ENCODE measurements at places on chromosomes 1 and 21.

DNA sequence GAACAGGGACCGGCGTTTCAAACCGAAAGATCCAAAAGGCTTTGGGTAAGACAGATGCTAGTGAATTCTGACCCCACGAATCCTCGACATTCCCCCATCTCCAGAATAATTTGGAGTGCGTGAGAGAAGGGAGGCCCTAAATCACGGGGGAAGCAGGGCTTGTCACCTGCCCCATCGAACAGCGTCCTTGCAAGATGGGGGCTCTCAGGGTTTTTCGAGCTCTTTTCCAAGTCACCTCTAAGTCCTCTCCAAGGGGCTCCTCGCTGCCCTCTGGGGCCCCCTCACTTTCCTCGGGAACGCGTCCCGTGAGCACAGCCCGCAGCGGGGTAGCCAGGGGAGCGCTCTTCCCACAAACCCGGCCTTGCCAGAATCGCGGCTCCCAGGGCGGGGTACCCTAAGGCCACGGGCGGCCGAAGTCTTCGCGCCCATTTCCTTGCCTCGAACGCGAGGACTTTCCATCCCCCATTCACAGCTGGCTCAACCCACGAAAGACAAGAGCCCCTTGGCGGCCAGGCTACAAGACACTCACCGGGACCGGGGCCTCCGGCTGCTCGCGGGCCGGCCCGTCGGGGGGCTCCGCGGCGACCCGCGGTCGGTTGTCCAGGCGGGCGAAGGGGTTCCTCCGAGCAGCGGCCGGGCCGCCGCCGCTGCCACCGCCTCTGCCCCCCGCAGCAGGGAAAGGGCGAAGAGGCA is 546 bp downstream of the DONSON start:
- peak; percentile 28 for DNase-seq

DNA sequence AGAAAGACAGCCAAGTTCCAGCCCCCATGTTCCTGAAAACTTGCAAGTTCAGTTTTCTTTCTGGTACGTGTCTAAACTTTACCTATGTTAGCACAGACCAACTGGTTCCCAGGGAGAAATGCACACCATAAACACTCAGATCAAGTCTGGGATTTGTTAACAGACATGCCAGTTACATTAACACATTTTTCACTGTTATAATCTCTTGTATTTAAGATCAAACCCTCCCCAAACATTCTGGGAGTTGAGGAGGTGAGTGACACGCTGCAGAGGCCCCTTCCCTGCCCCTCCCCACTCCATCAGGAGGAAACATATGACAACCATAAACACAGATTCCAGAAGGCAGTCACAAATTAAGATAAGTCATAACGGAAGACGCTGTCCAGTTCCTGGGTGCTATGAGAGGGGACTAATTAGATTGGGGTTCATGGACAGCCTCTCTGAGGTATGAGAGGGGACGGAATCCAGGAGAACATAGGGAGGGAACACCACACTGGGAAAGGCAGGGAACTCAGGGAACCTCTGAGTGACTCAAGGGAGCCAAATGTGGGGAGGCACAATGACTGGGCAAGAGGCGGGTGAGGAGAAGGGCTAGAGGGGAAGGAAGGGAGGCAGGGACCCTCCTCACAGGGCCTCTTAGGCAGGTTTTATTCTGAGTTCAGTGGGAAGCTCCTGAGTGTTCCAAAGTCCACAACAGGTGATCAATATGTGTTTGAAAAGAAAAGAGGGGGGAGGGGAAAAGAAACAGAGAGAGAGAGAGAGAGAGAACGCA is 25.0 kb downstream of the DUSP10 start:
- DNase-seq, result no peak

DNA sequence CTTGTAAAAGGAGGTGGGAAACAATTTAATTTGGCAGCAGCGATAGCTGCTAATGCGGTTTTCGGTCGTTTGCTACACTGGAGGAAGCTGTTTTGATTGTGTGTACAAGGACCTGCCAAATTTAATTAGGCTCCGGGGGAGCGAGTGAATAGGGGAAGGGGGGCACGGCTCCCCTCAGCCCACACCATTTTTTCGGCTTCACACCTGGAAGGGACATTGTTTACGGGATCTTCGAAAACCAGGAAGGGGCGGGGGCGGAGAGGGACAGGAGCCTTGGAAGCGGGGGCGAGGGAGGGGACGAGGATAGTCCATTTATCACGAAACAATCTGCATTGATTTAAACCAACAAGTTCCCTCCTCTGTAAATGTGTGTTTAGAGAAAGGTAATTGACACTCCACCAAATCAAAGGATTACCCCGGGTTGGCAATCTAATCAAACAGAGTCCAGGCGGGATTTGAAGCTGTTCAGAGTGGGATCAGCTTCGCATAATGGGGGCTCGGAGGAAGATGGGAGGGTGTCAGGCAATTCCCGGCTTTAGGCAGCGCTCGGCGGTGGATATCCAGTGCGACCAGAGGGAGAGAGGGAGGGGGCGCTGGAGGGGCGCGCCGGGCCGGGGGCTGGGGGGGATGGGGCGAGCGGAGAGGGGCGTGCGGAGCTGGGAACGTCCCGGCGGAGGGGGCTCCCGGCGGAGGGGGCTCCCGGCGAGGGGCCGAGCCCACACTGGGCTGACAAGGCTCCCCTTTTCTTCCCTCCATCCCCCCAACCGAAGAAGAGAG is 9.8 kb downstream of the PAX7 start:
- no peak for DNase-seq

- DNase-seq, result no peak
These were observed 212.6 kb downstream of the BARHL2 start for GRCh38 chr1:90504509-90504908.

DNA sequence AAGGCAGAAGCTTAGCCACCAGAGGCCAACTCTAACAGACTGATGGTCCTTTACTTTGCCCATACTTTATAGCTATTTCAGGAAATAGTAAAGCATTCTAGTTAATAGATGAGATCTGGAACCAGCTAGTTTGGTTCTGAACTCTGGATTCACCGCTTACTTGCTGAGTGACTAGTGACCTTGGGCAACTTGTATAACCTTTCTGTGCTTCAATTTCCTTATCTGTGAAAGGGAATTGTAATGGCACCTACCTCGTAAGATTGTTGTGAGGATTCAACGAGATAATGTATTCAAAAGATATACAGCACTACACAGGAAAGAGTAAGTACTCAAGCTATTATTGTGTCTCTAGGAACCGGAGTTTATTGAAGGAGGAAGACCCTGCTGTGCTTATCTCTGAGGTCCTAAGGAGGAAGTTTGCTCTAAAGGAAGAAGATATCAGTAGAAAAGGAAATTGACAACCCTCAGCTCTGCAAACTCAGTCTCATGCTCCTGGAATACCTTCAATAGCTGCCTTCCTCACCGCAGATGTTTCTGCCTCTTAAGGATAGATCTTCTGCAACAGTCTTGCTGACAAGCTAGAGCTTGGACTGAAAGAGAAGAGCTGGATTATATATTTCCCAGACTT is 11.9 kb downstream of the MTFR1L start:
- DNase-seq, result no peak

DNA sequence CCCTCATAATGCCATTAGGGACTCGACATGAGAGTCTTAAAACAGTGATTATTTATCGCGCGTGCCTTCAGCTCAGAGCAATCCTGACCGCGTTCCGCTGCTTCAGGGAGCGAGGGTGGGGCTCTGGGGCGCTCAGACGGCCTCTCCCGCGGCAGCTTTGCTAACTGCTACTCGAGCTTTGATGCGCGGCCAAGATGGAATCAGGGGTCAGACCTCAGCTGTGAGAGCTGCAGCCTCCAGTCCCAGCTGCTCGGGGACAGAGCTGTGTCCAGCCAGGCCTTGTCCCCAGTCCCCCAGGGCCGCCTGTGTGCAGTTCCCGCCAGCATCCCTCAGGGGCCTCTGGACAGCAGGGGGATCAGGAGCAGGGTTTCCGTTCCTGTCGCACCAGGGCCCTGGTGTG is 104.6 kb upstream of the TTC34 start:
- no peak for DNase-seq

- DNase-seq, result no peak
These were observed 829 bp downstream of the PEA15 start for GRCh38 chr1:160206036-160206389.

DNA sequence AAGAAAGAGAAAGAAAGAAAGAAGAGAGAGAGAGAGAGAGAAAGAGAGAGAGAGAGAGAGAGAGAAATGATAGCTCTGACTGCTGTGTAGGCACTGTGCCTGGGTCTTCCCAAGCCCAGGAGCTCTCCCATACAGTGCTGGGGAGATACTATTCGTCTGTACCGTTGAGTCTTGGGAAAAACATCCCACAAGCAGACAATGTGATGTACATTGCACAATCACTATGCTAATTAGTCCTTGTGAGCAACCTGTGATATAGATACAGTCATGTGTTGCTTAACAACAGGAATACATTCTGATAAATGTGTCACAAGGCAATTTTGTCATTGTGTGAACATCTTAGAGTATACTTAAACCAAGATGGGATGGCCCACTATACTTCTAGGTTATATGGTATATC is 381.0 kb downstream of the HHAT start:
- DNase-seq, result no peak

DNA sequence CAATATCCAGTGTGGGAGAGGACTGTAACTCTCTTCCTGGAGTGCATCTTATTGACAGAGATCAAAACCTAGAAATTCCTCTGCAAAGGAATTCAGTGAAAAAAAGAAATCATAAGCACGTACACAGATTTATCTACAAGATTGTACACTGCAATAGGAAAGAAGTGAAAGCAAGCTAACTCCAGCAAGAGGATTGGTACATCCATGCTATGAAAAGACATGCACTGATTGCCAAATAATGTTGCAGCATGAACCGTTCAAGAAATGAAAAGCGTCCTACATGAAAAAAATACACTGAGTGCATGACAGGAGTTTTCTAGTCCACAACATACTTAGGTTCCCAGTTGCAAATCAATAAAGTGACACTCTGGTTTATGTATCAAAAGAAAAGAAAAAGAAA is 1.9 kb upstream of the MGST3 start:
- DNase-seq, result no peak

GRCh38 chr1:43711049-43711448 is 3.7 kb downstream of the ST3GAL3 start:
- no peak for DNase-seq

DNA sequence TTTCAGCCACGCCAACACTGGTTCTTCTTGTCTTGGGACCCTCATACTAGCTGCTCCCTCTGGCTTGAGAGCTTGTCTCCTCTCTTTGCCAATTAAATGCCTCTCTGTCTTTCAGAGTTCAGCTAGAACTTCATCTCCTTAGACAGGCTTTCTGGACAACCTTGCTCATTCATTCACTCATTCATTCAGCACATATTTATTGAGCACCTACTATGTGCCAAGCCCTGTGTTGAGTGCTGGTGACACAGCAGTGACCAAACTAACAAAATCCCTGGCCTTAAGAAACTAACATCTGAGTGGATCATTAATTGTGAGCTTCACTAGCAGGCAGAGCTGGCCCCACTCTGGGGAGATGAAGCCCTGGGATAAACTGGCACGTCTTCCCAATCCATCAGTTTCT is 24.9 kb upstream of the CASZ1 start:
- DNase-seq, result no peak

- no peak for DNase-seq
These were observed 31.6 kb downstream of the OSBPL9 start for GRCh38 chr1:51648180-51649109.

DNA sequence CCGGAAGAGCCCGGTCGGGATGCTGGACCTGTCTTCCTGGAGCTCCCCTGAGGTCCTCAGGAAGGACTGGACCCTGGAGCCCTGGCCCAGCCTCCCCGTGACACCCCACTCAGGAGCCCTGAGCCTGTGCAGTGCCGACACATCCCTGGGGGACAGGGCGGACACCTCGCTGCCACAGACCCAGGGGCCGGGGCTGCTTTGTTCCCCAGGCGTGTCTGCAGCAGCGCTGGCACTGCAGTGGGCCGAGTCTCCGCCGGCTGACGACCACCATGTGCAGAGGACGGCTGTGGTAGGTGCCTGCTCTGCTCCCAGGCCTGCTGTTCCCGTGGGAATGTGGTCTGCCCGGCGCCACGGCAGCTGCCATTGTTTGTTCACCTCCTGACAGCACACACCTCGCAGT is 42.1 kb upstream of the DIP2A start:
- DNase-seq, result no peak

DNA sequence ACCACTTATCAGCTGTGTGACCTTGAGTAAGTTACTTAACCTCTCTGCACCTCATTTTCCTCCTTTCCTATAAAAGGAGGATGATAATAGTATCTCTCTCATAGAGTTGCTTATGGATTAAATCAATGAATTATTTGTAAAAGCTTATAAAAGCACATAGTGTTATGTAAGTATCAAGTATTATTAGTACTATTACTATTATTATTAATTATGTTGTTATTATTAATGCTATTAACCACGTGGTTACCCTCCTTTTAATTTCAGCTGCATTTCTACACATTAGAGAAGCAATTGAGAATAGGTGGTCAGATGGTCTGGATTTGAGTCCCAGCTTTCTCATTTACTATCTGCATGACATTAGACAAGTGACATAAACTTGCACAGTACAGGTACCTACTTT is 58.1 kb upstream of the WNT4 start:
- no peak for DNase-seq

GRCh38 chr1:54854381-54855020 is 32.5 kb downstream of the DHCR24 start:
- DNase-seq, result no peak

DNA sequence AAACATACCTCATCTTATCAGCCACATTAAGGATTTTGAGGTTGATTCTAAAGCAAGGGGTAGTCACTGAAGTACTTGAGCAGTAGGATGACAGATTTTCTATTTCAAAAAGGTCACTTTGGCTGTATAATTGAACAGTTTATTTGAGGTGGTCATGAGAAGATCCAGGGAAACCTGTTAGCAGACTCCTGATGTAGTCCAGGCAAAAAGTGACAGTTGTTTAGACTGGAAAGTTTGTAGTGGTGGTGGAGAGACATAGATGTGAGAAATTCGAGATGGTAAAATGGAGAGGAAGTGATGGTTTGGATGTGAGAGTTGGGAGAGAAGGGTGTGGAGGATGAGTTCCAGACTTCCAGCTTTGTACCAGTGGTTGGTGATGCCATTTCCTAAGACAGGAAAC is 7.5 kb downstream of the FAM163A start:
- DNase-seq, result no peak

- DNase-seq, result no peak
These were observed 43.7 kb downstream of the SLC27A3 start for GRCh38 chr1:153818876-153819275.

DNA sequence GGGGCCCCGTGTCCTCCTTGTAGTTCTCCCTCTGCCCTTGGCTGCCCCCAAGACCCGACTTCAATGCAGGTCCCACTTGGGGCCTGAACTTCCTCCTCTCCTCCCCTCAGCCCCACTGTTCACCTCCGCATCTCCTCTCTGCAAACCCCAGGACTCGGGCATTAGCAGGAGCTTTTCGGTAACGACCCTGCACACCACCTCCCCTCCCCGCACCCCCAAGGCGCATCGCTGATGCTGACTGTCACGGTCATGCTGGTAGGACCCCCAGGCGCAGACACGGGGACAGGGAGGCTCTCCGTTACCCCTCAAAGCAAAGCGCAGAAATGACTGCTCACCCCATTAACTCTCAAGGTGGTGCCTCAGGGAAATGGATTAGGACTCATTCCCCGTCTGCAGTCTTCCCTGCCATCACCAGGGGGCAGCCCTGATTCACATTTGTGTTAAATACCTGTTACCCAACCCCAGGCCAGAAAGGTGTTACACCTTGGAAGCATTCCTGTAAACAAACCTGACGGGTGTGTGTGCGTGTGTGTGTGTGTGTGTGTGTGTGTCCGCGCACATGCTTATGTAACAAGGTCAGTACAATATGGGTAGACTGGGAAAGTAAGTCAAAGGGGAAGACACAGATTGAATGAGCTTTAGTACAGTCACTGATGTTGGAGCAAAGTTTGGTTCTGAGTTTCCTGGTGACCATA is 6.4 kb upstream of the GUCA2B start:
- DNase-seq, result peak; percentile 20

Data from NCI-H1694 treated with DMSO at 0.1 percent for 48 hours (cell line).